ENCODE measurements at places on chromosomes 2 and 18. TPM values are rescaled to one million over a fixed set of nuclear protein-coding genes. Genes with fewer than 3 reads are reported as not detected.

DNA sequence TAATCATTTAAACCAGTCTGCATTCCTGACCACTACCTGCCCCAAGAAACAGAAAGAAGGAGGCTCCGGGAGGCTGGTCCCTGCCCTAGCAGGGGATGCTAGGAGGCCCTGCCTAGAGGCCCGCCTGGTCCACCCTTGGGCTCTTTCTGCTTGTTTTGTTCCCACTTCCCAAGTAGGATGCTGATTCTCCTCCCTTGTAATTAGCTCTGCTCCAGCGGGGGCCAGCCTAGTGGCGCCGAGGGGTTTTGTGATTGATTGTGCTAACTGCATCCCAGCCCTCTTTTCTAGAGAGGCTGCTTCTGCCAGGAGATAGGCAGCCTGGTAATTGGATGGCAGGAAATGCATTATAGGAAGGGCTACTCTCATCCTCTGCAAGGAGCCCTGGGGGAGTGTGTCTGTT, 220.0 kb downstream of the LOXHD1 start:
- DNase-seq, result no peak

MC2R gene
- total RNA-seq, result 0.05 TPM

GRCh38 chr2:20666005-20666303, 990 bp upstream of the GDF7 start:
- no peak for DNase-seq

DNA sequence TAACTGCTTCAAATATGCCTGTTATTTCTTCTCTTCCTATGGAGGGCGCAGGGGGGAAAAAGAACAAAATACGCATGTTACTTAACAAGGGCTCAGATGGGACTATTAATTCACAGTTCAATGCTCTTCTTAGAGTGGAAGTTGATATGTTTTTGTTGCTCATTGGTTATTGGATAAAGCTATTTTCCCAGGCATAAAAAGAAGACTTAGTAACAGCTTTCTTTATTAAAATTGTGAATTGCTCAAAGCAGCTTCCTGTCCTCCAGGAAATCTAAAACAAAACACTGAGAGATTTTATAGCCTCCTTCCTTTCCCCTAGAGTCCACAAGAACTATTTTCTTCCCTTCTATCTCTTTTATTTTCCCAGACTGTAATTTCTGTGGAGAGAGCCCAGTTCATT, 180.8 kb downstream of the SH3BP4 start:
- no peak for DNase-seq

C2orf15 gene
- total RNA-seq, result 1.8 TPM

RAX gene
- under 0.01 TPM for total RNA-seq

GRCh38 chr18:63514888-63515678, 27.1 kb upstream of the SERPINB12 start:
- DNase-seq, result no peak

CDH20 gene
- total RNA-seq, result 0.09 TPM

DNA sequence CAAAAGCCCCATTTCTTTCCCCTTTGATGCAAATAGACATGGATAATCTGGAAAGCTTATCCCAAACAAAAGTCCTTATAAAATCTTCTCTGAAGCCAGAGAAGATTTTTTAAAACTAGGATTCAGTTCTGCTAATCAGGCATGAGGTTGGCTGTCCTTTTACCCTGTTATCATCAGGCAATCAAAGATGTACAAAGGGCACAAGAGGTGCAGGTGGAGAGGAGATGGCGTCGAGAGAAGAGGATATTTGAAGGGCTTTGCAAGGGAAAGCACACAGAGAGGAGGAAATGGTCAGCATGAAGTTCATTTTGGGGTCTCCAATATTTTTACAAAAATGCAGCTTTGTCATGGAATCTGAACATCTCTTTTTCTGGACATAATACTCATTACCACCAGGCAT, 88.5 kb downstream of the KLF7 start:
- DNase-seq, result no peak

DNA sequence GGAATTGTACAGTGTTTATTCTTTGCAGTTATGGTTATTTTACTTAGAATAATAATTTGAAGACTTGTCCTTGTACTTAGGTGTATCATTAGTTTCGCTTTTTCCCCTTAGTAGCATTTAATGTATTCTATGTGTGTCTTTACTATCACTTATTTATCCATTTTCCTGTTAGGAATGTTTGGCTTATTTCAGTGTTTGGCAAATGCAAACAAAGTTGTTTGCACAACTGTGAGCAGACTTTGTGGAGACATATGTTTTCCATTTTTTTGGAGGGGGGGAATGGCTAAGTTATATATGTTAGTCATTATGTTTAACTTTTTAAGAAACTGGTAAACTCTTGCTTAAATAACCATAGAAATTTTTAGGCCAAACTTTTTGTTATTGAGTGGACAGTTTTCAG, 447.7 kb downstream of the SOX11 start:
- DNase-seq, result no peak

HNMT gene
- total RNA-seq, result 16.6 TPM

DNA sequence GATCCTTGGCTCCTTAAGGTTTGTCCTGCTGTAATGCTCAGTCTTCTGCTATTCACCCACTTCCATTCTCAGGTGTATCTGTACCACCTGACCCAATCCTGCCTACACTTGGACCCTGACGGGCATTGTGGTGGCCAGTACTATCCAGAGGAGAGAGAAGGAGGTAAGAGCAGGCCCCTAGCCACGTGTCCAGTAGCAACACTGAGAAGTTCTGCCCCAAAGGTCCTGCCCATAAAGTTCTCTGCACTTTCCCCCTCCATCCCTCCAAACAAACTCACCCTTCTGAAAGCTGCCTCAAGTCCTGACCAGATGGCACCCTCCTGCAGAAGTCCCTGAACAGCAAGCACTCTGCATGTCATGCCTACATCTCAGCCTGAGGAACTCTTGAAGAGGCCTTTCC, 18.3 kb downstream of the TTC32 start:
- DNase-seq, result no peak

CCDC148 gene
- total RNA-seq, result 1.1 TPM

DNA sequence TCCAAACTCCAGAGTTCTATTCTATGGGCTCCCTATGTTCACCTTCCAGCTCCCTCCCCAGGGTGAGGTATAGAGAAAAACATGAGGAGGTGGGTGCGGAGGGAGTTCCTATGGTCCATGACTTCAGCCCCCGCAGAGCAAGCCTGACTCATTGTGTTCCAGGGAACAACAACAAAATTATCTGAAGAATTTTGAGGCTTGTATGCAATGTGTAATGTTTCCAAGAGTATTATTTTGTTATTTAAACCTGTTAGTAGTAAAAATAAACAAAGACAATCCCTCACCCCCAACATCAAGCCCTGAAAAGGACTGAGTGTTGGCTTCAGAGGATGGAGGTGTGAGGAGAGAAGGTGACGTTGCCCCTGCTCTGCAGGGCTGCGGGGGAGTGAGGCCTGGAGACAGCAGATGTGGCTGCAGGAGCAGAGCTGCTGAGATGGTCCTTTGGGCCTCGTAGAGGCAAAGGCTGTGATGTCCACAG, 29.0 kb downstream of the LAMA3 start:
- DNase-seq, result no peak

- no peak for DNase-seq
Observed at GRCh38 chr2:72979896-72980295, 62.6 kb downstream of the EMX1 start.

L3MBTL4 gene
- total RNA-seq, result 4.3 TPM

DNA sequence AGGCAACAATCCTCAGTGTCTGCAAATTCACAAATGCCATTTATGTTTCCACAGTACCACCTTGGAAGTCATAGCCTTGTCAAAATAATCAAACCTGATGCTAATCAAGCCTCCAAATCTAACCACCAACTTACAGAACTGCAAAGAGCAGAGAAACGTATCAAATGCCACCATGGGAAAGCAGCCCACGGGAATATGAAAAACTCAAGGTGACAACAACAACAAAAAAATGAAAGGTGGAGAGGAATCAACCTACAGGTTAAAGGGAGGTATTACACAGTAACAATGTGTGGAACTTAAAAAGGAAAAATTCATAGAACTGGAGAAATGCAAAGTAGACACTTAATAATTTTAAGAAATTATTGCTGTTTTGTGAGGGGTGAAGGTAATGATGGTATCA, 46.7 kb downstream of the CD226 start:
- DNase-seq, result no peak

DNA sequence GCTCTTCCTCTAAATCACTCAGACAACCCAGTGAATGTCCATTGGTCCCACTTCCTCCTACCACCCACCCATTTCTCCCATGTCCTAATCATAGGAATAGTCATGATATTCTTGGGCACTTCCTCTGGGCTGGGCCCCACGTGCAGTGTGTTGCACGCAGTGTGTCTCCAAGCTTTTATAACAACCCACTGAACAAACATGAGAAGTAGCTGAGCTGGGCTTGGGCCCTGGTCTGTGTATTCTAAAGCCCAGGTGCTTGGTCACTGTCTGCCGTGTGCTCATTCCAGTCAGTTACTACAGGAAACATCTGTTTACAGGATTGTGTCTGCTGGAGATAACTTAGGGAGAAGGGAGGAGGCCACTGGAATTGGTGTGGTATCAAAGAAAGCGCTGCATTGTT, 64.2 kb upstream of the THOC1 start:
- DNase-seq, result no peak

DNA sequence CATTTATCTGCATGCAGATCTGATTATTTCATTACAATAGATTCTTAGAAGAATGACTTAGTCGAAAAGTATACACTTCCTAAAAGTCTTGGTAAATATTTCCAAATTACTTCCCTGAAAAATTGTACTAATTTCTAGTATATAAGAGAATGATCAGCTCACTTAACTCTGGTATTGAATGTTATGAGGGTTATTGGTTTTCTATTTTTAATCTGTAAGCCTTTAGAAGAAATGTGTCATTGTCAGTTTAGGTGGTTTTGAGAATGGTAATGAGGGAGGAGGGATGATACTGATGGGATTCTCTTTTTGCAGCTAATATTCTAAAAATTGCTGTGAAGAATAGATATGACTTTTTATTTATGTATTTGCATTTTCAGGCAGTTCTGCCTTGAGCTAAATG, 23.9 kb downstream of the MOB4 start:
- no peak for DNase-seq

CREB1 gene
- total RNA-seq, result 50.9 TPM

LONRF2 gene
- 0.24 TPM for total RNA-seq

DPP10 gene
- 0.14 TPM for total RNA-seq

GRCh38 chr2:70850925-70851324, 15.3 kb upstream of the CD207 start:
- DNase-seq, result no peak

DNA sequence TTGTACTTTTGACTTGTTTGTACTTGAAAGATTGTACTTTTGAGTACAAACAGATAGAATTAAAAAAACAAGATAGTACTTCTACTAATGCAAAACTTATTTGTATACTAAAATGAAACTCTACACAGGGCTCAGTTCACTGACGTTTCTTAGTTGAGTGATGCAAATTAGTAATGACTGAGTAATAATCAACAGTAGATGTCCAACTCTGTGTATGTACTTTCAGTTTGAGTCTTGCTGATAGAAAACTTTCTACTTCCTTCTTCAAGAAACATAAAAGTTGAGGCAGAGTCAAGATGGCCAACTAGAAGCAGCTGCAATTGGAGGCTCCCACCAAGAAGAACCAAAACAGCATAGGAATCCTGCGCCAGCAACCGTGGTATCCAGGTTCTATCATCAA, 585.0 kb downstream of the NR4A2 start:
- no peak for DNase-seq

DNA sequence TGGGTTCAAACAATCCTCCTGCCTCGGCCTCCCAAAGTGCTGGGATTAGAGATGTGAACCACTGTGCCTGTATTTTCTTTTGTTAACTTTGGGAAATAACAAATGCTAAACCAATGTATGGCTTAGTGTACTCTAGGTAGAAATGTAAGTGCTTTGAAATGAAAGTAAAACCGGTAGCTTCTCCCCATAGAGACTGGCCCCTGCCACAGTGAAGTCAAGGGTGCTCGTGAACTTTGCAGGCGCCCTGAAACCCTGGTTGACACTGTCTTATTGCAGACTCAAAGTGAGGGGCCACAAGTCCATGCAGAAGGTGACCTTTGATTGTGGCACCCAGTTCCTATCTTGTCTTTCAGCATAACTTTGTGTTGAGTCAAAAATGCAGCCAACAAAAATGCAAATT, 24.2 kb upstream of the MTCL1 start:
- no peak for DNase-seq

STAT4 gene
- 7.5 TPM for total RNA-seq

HOXD13 gene
- total RNA-seq, result not detected

DNA sequence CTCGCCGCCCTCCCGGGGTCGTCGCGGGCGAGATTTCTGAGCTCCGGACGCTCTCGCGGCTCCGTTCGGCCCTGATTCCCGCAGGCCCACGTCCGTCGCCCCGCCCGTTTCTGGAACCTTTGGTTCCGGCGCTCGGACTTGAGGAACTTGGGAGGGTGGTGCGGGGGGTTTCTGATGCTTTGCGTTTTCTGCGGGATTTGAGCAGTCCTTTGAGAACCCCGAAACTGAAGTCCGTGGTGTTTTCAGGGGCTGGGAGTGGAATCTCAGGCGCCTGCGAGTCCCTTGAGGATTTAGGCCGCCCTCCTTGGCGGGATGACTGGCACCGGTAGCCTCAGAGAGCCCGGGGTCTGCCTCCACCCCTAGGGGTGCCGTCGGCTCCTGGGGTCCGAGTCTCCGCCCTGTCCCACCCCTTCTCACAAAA, 336 bp downstream of the THNSL2 start:
- no peak for DNase-seq

GRCh38 chr2:137302957-137303356, 537.6 kb downstream of the THSD7B start:
- no peak for DNase-seq

SIX3 gene
- total RNA-seq, result not detected

DNA sequence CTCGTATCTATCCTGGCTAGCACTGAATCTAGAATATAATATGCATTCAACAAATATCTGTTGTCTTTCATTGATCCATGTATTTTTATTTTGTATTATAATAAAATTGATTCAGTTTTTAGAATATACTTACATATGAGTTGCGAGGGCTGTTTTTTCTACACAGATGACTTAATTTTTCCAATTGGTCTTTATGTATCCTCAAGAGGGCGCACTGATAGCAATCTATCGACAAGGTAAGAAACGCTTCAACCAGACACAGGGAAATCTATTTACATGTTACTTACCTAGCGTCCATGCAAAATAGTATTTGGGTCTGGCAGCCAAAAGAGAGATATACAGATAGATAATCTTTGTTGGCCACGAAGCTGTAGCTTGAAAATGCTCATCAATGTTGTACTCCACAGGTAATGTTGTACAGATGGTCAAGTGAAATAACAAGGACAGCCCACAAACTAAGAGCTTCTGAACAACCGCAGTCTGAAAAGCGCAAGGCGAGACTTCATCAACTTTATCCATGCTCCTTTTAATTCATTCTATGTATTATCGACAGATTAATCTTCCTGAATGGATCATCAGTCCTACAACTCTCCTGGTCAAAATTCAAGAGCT, 35.5 kb upstream of the KIDINS220 start:
- DNase-seq, result peak; percentile 22

DNA sequence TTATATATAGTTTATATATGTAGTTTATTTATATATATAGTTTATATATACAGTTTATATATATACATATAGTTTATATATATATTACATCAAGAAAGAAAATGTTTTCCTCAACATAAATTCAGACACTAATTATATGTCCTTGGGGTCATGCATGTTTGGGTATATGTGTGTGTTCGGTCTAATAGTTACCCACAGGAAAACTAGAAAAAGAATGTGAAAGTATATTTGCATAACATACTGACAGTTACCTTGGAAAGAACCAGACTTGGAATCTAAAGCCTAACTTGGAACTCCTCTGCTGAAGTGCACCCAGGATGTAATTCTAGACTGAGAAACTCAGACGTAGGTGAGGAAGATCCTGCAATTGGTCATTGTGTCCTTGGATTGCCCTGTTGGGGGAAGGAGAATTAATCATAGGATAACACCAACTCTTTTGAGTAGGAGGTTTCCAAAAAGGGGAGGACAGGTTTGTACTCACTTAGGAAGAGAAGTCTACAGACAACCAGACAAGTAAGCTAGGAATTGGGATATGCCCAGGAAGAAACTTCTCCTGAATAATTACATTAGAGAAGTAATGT, 8.9 kb upstream of the SLC25A12 start:
- no peak for DNase-seq

All from thymus (tissue), 14 donors.